ENCODE measurements at places on chromosomes 12 and 14. TPM values are rescaled to one million over a fixed set of nuclear protein-coding genes. Genes with fewer than 3 reads are reported as not detected.

- no peak for DNase-seq
Measured at GRCh38 chr14:85461432-85462133, 68.4 kb upstream of the FLRT2 start.

GRCh38 chr14:21965042-21965441 is 291.4 kb upstream of the OR4E1 start:
- no peak for DNase-seq

DNA sequence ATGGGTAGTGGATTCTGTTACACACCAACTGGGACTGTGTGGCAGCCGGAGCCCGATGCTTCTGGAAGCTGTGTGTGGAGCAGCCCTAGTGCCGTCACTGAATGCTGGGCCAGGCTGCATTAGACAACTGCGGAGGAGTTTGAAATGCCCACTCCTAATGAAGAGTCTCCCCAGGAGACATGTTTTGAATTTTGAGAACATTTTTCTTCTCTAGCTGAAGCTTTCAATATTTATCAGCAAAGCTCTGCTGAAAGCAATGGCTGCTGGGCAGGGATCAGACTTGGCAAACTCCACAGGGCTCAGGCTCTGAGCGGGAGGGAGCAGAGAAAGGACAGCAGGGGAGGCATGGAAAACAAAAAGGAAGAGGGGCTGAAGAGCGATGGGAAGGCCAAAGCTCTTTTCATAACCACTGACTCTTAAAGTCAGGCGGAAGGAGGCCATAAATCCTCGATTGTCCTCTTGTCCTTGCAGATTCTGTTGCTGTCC is 189.1 kb downstream of the MON2 start:
- no peak for DNase-seq

PAX9 gene
- total RNA-seq: not detected

Measured in endothelial cell (in vitro differentiated cells).